ENCODE measurements at places on chromosomes 11 and 22.

GRCh38 chr11:59171508-59172322, at the start of gene DTX4:
DTX4 (plus strand) TSS chr11:59172132; CDS start chr11:59172596, 464 bp downstream.
- peak; percentile 74 for DNase-seq

DNA sequence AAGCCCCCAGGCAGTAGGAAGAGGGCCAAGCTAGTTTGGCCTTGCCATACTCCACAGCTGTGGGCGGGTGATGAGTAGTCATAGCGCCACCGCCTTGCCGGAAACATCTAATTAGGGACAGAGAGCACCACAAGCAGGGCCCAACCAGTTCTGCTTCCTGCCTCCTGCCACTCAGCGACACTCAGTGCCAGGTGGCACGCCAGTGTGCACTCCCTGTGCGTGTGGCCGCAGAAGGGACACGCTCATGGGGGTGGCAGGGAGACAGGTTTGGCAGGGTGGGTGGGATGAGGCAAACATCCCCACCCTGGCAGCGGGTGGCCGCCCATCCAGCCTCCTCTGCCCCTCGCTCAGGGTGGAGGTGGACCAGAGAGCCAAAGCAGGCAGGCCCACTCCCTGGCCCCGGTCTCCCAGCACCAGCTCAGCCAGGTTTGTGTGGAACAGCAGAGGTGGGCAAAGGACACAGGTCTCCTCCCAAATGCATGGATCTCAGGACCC, 4.9 kb downstream of the OVOL1 start:
- peak; percentile 32 for DNase-seq

GRCh38 chr22:48256041-48256739, 1493.7 kb downstream of the TBC1D22A start:
- DNase-seq: no peak

DNA sequence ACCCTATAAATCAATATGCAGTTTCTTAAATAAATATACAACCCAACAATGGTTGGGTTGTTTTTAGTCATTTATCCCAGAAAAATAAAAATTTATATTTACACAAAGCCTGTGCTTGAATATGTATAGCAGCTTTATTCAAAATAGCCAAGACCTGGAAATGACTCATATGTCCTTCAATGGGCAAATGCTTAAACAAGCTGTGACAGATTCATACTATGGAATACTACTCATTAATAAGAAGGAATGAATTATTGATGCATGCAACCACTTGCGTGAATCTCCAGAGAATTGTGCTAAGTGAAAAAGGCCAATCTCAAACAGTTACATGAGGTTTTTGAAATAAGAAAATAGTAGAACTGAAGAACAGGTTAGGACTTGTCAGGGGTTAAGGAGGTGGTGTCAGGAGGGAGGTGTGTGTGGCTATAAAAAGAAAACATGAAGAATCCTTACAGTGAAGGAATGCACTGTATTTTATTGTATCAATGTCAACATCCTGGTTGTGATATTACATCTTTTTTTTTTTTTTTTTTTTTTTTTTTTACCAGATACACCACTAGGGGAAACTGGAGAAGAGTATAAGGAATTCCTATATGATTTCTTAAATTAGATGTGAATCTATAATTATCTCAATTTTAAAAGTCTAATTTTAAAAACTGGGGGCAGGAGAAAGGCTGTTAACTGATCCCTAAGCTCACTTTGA, 82.4 kb upstream of the CD44 start:
- DNase-seq: no peak

- DNase-seq: no peak
Measured at GRCh38 chr11:19511413-19512183, 201.0 kb upstream of the NAV2 start.

DNA sequence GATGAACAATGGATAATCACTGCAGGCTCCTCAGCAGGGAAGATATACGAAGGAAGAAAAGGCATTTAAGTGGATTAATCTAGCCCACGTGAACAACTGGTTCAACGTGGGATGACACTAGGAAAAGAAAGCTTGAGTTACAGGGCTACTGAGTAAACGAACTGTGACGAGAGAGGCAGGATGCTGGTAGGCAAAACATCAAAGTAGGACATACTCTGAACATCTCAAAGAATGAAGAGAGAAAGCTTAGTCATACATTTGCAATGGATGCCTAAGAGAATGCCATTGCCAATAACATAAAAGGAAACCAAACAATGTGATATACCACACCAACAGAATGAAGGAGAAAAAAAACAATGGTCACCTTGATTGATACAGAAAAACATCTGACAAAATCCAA, 12.9 kb downstream of the USP28 start:
- no peak for DNase-seq

GRCh38 chr11:90434858-90435257, 212.0 kb upstream of the CHORDC1 start:
- DNase-seq: no peak

- DNase-seq: no peak
Measured at GRCh38 chr22:33002035-33002434, 56.1 kb downstream of the SYN3 start.

DNA sequence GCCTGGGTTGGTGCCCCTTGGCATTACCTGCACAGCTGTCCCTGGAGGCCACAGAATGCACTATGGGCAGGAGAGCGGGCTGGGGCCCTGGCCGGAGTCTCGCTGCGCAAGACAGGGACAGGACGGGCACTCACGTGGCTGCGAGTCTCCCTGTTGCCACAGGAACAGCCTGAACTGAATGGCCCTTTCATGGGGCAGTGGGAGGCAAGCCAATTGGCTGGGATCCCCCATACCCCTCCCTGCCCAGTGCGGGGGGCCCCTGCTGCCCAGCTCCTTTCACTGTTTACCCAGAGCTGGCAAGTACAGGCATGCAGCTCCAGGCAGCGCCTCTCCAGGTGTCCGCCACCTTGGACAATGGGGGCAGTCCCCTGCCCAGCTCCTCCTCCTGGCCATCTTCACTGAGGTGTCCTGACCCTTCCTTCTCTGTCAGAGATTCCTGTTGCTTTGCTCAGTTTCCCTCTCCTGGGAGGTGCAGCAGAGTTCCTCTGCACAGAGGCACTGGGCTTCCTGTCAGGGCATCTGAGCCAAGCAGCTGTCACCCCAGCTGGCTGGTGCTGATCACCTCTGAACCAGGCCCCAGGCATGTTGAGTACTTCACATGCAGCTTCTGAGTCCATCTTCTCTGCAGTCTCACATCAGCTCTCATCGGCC, 5.2 kb downstream of the USP2 start:
- no peak for DNase-seq

- DNase-seq: no peak
Measured at GRCh38 chr11:11845071-11845470, 3.3 kb downstream of the USP47 start.

DNA sequence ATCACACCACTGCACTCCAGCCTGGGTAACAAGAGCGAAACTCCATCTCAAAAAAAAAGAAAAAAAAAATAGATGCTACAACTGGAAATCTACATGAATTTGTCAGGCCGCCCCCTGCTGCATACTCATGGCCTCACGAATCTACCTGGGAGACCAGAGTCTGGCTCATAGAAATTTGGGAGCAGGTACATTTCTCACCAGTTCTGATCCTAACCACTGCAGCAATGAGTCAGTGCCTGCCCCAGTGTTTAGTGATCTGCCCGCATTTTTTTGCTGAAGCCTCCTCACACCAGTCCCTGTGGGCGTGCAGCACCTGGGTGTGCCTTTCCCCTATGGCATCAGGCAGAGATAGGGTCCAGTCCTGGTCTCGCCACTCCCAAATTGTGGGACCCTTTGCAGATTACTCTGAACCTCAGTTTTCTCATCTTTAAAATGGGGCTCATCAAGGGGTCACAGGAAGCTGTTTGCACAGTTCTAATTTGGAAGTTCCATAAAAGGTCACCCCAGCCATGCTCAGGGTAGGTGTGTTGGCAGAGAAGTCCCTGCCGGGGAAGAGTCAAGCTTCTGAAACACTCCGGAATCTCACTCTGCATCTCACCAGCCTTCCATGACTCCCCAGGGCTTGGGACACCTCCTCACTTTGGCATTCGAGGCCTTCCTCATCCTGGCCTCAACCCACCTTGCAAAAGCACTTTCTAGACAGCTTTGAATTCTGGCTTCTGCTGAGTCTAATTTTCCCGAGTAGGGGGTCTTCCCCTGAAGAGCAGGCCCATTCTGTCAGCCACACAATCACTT, 39.3 kb upstream of the LINC01488 start:
- no peak for DNase-seq

Measured in activated CD8-positive, alpha-beta memory T cell treated with anti-CD3 and anti-CD28 coated beads for 4 hours (primary cell).